ENCODE measurements at places on chromosomes 16 and 17.

- no peak for DNase-seq
These were observed 62.2 kb downstream of the DHRS7C start for GRCh38 chr17:9729034-9729650.

GRCh38 chr17:77726549-77727006, 231.9 kb upstream of the TNRC6C start:
- DNase-seq, result peak; percentile 16

- DNase-seq, result no peak
These were observed 4.9 kb downstream of the TBX2 start for GRCh38 chr17:61404663-61404912.

GRCh38 chr17:76646712-76647111, 3.2 kb upstream of the ST6GALNAC1 start:
- DNase-seq, result no peak

GRCh38 chr17:58666858-58667267, 25.0 kb downstream of the TEX14 start:
- DNase-seq, result peak; percentile 57

DNA sequence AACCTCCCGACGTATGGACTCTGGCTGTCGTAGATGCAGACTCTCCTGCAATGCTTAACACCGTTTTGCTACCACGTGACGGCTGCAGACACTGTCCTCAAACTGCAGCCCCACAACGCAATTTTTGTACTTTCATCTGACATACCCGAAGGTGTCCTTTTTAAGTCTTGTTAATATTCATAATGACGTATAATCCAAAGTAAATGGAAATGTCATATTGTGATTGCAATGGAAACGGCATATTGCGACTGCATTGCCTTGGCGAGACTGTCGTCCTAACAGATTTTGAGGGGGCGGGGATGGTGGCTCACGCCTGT, 79.3 kb upstream of the TBC1D3K start:
- DNase-seq, result no peak

GRCh38 chr17:18968945-18969887, 17.3 kb downstream of the SLC5A10 start:
- no peak for DNase-seq

- no peak for DNase-seq
These were observed 3.6 kb downstream of the CDC42EP4 start for GRCh38 chr17:73308017-73308823.

- no peak for DNase-seq
These were observed 404 bp downstream of the EMC6 start for GRCh38 chr17:3669085-3669347.

DNA sequence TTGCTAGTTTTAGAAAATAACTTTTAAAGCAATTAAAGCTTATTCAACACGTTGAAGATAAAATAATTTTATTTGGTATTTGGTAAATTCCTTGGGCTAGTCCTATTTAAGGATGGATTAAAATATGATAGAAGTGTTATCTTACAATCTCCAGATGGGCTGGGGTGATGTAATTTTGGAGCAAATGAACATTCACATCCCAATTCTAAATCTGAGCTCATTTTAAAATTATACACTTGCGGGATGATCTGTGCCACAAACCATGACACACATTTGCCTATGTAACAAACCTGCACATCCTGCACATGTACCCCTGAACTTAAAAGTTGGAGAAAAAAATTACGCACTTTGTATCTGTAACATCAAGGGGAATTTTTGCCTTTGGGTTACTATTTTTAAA, 31.5 kb downstream of the NLK start:
- DNase-seq, result no peak

DNA sequence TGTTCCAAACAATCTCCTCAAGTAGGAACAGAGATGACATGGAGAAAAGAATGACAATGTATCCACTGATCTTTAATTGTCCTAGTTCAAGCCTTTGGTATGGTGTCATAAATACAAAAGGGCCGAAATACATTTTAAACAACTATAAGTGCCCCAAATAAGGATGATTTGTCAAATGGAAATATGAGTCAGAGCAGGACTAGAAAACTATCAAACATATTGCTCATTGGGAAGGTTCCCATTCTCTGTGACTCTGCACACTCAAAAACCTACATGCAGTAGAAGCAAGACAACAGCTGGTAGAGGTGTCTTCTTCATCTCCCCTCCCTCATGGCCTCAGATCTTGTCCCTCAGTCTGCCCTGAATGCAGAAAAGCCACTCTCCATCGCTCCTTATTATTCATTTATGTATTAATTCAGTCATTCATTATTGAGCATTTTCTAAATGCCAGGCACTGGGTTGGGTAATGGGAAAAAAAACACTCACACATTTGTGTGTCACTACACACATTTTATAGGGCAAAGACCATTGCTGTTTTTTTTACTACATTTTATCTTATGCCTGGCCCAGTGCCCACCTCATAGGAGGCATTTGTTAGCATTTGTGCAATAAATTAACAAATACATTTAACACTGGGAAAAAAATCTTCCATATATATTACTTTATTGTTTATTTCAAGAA, 10.1 kb downstream of the CA10 start:
- no peak for DNase-seq

DNA sequence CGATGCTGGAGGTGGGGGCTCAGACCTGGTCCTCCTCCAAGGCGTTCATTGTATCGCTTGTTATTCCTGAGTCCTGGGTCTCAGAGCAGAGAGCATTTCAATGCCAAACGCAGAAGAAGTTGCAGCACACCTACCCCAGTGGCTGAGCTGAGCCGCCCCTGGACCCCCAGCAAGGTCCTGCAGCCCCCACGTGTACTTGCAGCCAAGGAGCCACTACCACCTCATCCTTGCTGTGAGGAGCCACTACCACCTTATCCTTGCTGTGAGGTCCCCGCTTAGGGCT, 13.5 kb downstream of the PLLP start:
- no peak for DNase-seq

DNA sequence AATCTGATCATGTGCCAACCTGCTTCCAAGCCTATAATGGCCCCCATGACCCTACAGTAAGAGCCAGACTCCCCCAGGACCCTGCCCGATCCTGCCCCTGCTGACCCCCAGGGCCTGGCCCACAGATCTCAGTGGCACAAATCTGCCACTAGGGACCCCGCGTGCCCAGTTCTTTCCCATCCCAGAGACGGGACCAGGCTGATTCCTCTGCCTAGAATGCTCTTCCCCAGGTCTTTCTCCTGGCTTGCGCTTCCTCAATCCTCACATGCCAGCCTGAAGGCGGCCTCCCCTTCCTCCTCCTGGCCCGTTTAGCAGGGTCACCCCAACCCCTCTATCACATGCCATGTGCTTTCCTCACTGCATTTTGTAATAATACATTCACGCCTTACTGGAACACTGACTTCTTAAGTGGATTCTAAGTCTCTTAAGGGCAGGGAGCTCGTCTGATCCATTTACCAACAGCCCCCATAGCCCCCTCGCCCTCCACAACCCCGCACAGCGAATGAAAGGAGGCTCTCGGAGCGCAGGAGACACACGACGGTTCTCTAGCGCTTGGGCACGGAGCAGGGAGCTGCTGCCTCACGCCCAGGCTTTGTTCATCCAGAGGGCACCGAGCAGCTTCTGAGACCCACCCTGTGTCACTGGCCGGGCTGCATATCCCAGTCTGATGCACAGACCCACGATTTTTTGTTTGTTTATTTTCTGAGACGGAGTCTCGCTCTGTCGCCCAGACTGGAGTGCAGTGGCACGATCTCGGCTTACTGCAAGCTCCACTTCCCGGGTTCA, 1.2 kb downstream of the TRIM65 start:
- DNase-seq, result peak; percentile 30

- DNase-seq, result no peak
These were observed 14.3 kb upstream of the PRKAR1A start for GRCh38 chr17:68497885-68498319.

DNA sequence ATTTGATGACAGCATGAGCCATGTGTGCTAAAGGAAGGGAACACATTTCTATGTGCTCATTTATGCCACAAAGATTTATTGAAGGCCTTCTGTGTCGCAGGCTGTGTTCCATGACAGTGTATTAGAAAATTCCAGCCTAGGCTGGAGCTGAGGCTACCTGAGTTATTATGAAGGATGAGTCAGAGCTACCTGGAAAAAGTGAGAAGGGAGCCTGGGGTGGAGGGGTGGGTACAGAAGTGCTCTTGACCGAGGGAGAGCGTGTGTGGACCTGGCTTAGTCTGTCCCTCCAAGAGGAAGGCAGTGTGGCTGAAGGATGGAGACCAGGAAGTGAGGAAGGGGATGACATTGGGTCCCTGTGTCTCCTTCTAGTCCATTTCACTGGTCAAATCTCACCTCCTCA, 98.3 kb downstream of the N4BP1 start:
- no peak for DNase-seq

GRCh38 chr16:11315510-11315909, 29.7 kb upstream of the RMI2 start:
- DNase-seq, result no peak

- DNase-seq, result no peak
These were observed 567 bp downstream of the HSD17B1 start for GRCh38 chr17:42553161-42553818.

GRCh38 chr16:12994402-12994801, 93.0 kb downstream of the SHISA9 start:
- no peak for DNase-seq

All from stimulated activated CD4-positive, alpha-beta T cell treated with anti-CD3 and anti-CD28 coated beads, Interleukin-2, amount 100 ng/mL, for 24 hours (primary cell).